ENCODE measurements at places on chromosomes 5 and 9.

DNA sequence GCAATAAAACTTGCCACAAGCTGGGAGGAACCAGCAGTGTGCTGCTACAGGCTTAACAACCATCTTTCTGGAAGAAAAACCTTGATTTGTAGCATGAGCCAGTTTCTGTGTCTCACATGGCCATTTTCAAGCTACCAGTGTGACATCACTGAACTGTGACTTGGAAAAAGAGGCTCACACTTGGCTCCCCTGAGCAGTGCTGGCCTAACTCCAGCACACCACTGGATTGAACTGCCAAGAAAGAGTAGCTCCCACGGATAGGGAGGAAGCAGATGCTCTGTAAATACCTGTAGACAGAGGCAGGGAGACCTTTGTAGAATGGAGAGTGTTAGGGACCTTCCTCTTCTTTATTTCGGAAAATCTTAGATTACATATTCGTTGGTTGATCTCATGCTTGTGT lies 197.9 kb downstream of the SH3GL2 start:
- DNase-seq = no peak

GRCh38 chr5:59792983-59793585 lies 100.4 kb downstream of the PDE4D start:
- DNase-seq = peak; percentile 20

- DNase-seq = peak; percentile 91
Measured at GRCh38 chr5:69492391-69492922, at the start of gene OCLN. OCLN (plus strand) TSS chr5:69492790; CDS start chr5:69504245, 11,455 bp downstream.

GRCh38 chr9:133439337-133439736 lies 17.2 kb downstream of the ADAMTS13 start:
- DNase-seq = no peak

DNA sequence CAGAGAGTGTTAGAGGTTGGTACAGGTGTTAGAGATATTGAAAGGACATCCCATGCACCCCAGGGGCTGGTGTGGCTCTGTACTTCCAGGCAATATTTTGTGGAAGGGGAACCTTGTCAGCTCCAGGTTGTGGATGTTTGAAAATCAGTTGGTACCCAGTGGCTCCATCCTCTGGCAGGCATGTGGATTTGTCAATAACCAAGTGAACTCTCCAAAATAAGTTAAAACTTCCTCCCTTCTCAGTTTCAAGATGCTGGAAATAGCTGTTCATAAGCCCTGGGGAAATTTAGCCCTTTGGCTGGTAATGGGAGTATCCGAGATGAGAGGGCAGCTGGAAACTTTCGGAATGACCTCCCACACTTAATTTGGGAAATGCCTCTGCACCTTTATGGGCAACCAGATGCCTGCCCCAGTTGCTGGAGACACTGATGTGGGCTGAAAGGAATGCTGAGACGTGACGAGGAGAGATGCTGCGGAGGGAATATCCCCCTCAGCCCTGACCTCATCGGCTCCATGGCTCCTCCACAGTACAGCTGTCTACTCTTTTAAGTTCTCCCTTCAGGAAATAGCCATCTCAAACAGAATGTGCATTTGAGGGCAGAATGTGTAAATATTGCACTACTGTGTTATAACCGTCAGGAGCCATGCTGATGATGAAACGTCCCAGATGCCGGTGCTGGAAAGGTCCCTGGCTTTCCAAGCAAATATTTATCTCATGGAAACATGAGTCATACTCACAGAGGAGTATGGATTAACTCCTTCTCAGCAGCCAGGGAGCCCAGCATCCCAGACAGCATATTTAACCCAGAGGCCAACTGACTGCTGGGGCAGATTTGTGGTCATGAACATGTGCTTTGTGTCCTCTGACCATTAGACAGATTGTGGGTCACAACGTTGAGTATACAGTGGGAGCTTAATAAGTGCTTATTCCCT lies 29.5 kb downstream of the TGFBI start:
- no peak for DNase-seq

- DNase-seq = no peak
Measured at GRCh38 chr5:65855766-65856315, 70.5 kb upstream of the ERBIN start.

DNA sequence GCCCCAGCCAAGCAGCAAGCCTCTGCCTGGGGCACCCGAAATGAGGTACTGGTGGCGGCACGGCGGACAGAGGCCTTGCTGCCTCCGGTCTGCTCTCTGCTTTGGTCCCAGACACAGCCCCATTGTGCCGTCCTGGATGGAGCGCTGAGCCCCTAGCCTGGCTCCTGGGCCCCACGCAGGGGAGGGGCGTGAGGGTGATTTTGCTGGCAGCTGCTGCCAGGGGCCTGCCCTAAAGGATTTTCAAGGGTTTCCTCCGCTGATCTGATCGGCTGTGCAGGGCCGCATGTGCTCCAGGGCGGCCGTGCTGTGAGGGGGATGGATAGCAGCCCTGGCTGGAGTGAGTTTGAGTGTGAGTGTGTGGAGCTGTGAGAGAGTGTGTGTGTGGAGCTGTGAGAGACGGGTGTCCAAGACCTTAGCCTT lies 1.3 kb downstream of the GPSM1 start:
- no peak for DNase-seq

DNA sequence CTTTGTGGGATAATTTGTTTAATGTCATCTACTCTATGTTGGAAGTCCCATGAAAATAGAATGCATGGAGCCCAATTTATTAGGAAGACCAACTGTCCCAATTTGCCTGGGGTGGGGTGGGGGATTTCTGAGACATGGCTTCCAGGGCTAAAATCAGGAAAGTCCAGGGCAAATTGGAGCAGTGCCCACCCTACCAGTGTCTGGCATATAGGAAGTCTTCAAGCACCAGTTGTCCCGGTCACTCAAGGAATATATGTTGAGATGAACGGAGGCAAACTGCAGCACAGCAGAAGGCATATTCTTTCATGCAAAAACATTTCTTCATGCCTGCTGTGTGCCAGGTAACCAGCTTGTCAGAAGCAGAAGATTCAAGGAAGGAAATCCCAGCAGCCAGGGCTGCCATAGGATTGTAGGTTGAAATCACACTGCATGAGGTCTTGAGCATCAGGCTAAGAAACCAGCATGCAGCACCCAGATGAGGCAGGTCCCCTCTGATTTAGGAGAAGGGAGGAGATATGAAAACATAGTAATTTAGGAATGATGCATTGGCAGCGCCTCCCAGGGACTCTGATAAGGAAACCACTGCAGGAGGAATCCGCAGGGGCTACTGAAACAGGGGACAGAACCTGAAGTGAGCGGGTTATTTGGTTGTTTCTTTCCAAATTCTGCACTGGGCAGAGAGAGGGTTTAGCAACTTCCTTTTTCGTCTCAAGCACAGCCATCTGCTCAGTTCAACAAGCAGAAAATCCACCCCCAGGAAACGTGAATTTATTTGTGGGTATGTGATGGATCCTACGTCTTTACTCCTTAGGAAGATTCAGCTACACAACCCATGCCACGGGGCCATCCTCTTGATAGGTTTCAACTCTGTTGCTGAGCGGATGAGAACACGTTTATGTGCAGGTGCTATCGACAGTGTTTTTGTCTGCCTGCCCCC lies 112.6 kb upstream of the CPEB4 start:
- no peak for DNase-seq

- no peak for DNase-seq
Measured at GRCh38 chr5:55231029-55231918, 2.1 kb downstream of the CCNO start.

GRCh38 chr5:131264451-131265099 lies 722 bp downstream of the CDC42SE2 start:
- DNase-seq = no peak

DNA sequence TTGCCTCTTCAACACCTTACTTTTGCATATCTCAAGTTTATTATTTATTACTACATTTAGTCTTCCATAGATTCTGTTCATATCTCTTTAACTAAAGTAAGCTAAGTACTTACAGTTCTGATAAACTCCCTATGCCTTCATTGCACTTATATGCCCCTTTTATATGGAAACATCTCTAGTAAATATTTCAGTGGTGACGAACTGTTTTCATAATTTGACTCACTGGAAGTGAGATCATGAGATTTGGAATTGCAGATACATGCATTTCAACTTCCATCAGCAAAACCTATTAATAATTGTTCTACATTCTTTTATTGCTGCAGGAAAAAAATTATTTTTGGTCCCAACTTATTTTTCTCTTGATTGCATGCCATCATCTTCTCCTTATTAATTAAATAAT lies 263.5 kb downstream of the CD180 start:
- no peak for DNase-seq

GRCh38 chr5:691817-692528 lies 1.2 kb downstream of the TPPP start:
- no peak for DNase-seq

- peak; percentile 93 for DNase-seq
Measured at GRCh38 chr5:126594748-126595485, at the start of gene ALDH7A1. ALDH7A1 (minus strand) TSS chr5:126595219; CDS start chr5:126595198, 21 bp downstream.

DNA sequence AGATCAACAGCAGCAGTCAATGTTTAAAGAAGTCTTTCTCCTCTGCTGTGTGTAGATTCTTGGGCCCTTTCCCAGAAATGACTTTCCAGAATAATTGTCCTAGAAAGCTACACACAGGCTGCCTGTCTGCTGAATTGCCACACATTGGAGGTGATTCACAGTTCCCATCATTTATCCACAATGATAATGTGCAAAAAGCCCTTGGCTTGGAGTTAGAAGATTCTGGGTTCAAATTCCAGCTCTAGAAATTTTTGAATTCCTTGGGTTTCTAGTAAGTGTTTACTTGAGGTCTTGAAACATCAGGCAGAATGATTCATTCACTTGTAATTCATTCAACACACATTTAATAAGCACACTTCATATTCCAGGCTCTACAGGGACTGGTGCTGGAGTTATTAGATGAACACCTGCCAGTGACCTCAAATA lies 28.6 kb upstream of the EPB41L4B start:
- no peak for DNase-seq

DNA sequence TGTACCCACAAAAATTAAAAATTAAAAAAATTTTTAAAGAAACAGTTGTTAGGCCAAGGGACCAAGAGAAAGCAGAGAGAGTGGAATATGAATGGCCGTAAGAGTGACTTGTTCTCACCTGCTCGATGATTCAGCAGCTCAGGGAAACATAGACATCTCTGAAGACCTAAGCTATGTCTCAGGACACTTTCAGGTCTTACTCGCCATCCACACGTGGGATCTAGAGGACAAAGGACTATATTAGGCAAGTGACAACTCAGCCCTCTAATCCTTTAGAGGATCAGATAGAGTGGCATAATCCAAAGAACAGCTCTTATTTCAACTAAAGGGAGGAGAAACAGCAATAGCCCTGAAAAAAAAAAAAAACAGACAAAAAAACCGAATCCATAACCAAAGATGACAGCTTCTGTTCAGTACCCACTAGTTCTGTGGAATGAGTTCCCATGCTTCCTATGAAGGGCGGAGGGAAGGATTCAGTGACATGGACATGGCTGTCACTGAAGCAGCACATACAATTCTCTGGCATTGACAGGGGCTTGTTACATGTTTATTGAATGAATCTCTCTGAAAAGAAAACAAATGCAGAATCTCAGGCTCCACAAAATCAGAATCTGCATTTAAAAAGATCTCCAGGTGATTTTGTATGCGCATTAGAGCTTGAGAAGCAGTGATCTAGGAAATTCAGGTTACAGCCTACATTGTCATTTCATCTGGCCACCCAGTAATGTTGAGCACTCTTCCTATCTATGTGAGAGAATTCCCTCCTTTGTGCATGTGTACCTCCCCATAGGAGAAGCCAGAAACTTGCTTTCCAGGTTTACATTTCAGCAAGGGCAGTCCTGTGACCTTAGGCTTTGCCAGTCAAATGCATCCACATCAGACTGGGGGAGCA lies 96.0 kb downstream of the KIAA1958 start:
- DNase-seq = no peak

- no peak for DNase-seq
Measured at GRCh38 chr9:88379352-88379751, 8.9 kb upstream of the SPIN1 start.

GRCh38 chr9:14097215-14097614 lies 216.7 kb downstream of the NFIB start:
- DNase-seq = no peak

DNA sequence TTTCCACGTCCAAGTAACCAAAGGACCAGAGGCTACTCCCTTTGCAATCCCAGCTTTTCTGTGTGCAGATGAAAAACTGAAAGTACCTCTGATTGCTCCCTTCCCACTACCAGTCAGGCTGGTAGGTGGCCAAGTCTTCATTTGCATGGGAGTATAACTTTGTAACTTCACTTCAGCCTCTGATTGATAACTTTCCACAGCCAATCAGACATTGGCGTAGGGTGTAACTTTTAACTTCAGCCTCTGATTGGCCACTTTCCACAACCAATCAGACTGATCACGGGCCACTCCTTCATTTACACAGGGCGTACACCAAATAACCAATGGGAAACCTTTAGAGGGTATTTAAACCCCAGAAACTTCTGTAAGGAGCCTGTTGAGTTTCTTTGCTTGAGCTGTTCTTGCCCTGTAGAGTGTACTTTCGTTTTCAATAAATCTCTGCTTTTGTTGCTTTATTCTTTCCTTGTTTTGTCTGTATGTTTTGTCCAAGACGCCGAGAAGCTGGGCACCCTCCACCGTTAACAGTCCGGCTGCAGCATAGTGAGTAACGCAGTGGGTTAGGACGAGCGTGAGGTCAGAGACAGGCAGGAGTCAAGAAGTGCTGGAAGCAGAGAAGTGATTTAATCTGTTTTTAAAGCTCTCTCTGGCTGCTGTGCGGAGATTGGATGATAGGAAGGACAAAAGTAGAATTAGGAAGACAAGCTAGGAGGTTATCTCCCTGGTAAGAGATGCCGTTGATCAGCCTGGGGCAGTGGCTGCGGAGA lies 3.5 kb upstream of the EXOSC2 start:
- DNase-seq = peak; percentile 95

DNA sequence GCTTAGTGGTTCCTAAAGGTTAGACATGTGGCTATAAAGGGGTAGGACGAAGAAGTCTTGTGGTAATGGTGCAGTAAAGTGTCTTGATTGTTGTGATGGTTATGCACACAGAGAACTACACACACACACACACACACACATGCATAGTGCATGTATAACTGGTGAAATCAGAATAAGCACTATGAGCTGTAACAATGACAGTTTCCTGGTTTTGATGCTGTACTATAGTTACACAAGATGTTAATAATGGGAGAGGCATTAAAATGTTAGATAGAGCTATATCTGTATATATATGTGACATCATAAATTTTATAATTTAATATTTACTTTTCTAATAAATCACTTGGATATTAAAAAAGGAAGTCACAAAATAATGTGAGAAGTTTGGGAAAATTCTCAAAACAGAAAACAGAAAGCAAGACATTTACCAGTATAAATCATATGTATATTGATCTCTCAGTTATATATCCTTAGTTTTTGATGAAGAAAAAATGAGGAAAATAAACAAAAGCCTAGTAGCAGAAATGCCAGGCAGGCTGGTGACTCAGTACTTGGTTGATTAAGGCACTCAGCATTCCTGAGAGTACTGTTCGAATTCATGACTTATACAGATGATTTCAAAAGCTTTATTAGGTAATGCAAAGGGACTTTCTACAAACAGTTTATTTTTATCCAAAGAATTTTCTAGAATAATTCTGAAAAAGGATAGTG lies 350.5 kb upstream of the DAB2 start:
- DNase-seq = no peak

DNA sequence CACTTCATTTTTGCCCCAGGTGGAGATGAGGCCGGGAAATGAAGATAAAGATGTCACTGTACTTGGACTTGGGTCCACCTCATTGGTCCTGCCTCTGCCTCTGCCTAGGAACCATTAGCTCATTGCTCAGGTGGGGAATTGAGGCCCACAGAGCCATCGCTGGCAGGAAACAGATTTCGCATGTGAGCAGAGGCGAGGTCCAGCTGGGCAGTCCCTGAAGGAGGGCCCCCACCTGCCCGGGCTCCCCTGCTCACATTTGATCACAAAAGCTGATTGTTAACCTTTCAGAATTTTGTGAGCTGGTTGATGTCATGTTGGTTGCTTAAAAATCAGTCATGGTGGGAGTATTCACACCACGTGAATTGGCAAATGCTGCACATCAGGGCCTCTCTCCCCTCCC lies 273.8 kb upstream of the MVB12B start:
- DNase-seq = no peak

Data from LoVo (cell line).